Glomerular endothelial cell (primary cell): ENCODE measurements at places on chromosomes 6 and 20. TPM values are rescaled to one million over a fixed set of nuclear protein-coding genes. Genes with fewer than 3 reads are reported as not detected.

The CCDC170 gene
- under 0.01 and 0.10 TPM in 2 replicates for total RNA-seq

DNA sequence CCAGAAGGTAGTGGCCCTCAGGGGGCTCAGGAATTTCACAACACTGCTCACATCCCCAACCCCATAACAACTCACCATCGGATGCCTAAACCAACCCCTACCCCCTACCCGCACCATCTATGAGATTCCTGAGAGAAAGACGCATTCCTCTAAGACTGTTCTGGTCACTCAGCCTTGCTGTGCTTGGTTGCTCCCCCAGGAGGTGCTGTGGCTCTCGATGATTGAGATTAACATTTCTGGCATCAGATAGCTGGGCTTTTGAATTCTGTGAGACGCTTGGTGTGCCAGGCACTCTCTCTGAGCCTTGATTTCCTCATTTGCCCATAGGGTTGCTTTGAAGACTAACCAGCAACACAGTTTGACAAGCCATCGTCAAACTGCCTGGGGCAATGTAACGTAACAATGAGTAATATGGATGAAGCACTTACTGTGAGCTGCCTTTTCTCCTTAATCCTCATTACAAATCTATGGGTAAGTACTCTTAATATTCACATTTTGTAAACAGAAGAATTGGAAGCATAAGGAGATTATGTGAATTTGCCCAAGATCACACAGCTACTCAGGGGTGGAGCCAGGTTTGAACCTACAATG, 978 bp downstream of the WFDC6 start:
- DNase-seq = no peak

The FERMT1 gene
- total RNA-seq = 1.2 and 3.9 TPM in 2 replicates

DNA sequence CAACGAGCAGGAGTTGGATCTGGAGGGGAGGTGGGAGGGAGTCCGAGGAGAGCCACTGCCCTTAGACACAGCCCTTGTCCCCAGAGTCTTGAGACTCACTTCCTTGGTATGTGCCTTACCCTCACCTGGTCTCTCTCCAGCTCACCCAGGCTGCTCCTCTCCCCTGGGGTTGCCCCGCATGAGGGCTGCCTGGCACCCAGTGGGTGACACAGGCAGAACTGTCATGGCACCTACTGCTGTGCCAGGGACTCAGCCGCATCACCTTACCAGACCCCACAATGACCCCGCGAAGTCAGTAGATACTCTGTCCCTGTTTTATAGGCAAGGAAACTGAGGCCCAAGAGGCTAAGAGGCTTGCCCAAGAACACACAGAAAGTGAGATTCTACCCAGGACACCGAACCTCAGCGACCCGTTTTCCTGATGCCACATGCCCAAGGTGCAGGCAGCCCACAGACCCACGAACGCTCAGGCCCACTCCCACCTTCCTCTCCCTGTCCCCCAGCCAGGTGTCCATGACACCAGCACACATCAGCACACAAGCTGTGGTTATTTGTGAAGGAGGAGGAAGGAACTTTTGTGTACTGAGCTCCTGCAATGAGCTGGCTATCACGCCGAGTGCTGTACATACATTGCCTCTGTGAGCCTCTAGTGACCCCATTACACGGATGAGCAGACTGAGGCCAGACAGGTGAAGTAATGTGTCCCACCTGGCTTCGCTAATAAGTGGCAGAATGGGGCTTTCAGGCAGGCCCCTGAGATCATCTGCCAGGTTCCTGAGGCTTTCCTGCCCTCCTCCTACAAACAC, 168.1 kb downstream of the GRM4 start:
- no peak for DNase-seq

- peak; percentile 9 for DNase-seq
These were observed 283.9 kb downstream of the TBC1D7 start for GRCh38 chr6:13044390-13044789.

The AK9 gene
- total RNA-seq = 2.7 and 11.2 TPM in 2 replicates

DNA sequence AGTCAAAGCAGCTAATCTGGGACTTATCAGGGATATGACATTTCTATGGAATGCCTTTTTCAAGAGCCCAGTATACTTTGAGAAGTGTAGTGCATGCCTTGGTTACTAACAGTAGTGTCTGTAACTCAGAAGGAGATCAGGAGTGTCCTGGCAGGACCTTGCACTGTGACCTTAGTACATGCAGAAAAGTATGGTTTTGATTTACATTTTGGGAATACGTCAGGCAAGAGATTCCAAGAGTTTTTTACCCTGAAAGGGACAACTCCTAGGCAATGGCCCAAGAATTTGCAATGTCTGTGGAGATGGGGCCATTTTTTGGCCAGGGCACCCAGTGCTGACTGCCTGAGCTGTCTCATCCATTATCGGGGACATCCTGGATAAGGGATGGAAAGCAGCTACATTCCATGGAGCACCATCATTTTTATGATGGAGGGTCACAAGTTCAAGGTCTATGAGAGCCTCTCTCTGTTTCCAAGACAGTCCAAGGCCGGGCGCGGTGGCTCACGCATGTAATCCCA, 80.2 kb downstream of the FAM50B start:
- DNase-seq = no peak

GRCh38 chr6:126628125-126628524, 288.2 kb downstream of the CENPW start:
- no peak for DNase-seq

DNA sequence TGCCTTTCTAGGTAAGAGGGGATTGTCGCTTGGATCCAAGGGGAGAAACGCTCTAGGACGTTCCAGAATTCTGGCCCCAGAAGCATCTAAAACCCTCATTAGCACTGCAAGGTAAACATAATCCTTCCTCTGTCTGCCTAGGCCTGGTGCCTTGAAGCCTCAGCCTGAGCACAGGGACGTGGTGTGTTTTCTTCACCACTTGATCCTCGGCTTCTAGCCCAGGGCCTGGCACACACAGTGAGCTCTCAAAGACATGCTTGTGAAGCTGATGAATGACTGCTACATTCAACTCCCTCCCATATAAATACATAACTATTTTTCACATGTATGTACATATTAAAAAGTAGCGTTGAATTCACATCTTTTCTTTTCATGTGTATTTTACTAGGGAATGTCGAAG, 100.3 kb downstream of the ISM1 start:
- DNase-seq = no peak

DNA sequence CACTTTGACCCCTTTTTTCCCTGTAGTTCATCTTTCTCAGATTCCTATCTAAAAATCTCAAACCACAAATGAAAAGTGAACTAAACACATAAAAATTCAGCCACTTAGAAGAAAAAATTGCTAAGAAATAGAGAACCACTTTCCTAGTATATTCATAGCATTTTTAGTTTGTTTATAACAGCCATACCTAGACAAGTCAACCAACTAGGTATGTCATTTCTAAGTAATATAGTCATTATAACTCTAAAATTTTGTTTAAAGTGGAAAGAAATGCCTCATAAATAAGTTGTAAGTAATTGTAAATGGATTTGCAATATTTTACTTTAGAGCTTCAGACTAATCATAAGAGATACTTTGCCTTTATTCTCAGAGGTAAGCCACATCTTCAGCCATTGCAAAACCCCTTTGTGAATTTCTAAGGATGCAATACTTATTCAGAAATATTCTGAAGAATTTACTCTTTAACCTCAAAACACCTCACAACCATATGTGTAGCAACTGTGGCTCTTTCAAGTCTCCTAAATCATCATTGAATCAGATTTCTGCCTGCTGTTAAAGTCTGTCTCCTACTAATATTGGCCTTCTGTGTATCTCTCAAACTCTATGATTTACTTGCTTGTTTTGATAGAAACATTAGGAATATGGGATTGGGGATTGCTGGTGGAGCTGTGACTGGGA, 6.9 kb upstream of the SUMO4 start:
- DNase-seq = no peak
